HTR-8/SVneo (cell line): ENCODE measurements at places on chromosomes 7 and 10.
A peak's percentile ranks its signal among the peaks of the same experiment; 100 is the strongest.

- no peak for DNase-seq
Observed at GRCh38 chr10:110967645-110968044, 48.2 kb downstream of the SHOC2 start.

GRCh38 chr10:115947104-115947503 is 325.9 kb downstream of the GFRA1 start:
- no peak for DNase-seq

- DNase-seq = peak; percentile 60
Observed at GRCh38 chr10:63157845-63158624, 24.9 kb downstream of the NRBF2 start.

DNA sequence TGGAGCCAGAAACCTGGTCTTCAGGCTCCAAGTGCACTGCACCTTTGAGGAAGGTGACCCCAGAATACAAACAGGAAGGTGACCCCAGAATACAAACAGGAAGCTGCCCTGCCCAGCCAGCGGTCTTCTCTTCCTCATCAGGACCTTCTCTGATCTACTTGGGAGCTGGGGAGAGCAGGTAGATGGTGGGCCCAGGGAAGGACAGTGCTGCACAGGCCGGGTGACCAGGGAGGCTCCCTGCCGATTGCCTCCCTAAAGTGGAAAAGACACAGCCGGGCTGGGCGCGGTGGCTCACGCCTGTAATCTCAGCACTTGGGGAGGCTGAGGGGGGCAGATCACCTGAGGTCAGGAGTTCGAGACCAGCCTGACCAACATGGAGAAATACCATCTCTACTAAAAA is 151.8 kb upstream of the CHST15 start:
- no peak for DNase-seq

- DNase-seq = no peak
Observed at GRCh38 chr10:112535531-112535951, 88.5 kb downstream of the VTI1A start.

- no peak for DNase-seq
Observed at GRCh38 chr7:93476491-93477344, 97.8 kb downstream of the CALCR start.

DNA sequence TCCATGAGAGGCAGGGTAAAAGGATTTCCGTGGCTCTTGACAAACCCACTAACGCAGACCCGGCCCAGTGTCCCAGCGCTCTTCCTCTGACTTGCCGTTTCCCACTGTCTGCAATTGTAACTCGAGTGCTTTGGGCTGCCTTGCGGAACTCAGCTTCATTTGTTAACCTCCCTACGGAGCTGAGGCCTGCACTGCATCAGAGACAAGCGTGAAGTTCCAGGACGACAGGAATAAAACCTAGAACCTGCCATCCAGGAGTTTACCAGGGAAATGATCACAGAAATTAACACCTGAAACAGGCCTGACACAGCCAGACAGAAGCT is 76.2 kb downstream of the SFMBT2 start:
- no peak for DNase-seq

DNA sequence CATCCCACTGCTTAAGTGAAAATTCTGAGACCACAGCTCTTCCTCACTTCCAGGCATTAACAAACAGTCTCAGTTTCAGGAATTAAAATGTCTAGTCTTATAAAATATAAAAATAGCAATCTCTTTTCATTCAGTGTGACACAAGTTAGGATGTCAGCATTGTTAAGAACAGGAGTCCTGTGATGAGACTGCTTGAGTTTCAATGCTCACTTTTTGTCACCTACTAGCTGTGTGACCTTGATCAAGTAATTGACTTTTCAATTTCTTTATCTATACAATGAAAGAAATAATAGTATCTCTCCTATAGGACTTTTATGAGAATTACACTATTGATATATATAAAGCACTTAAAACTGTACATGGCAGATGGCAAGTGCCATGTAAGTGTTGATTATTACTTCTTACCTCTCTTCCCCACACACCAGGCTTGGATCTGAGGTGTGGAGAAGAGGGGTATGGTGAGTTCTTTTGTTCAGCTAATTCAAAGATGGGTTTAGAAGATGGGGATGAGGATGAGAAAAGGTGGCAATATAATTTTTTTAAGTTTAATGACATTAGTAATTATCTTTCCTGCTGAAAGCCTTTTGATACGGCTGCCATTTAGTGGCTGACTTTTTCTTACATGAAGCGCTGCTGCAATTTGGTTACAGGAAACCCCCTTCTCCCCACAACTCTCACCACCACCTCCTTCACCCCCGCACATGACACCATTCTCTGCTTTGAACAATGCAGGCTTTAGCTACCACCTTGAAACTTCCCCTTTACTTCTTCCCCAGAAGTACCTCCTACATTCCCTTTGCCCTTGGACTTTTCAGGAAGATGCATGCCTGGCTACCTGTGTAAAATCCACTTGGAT is 20.8 kb upstream of the HYAL4 start:
- DNase-seq = no peak

DNA sequence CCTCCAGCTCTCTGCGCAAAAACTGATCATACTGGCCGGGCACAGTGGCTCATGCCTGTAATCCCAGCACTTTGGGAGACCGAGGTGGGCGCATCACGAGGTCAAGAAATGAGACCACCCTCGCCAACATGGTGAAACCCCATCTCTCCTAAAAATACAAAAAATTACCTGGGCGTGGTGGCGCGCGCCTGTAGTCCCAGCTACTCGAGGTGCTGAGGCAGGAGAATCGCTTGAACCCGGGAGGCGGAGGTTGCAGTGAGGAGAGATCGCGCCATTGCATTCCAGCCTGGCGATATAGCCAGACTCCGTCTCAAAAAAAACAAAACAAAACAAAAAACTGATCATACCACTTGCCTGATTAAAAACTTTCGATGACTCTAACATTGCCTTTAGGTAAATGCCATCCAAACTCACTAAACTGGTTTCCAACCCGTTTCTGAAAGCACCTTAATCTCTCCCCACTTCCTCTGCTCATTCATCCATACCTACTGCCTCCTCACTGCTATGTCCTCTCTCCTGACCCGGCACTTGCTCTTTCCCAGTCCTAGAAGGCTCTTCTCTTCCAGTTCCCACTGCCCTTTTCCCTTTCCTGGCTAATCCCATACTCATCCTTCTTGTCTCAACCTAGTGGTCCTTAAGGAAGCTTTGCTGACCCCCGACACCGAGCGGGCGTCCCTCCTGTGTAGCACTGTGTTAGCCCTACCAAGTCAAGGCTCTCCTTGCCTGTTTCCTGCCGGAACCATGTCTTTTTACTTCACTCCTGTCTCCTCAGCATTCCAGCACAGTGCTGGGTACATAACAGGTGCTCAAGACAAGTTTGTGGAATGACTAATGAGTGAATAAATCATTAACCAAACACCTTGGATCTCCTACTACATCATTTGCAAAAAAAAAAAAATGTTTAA is 686 bp upstream of the MIOS start:
- no peak for DNase-seq

DNA sequence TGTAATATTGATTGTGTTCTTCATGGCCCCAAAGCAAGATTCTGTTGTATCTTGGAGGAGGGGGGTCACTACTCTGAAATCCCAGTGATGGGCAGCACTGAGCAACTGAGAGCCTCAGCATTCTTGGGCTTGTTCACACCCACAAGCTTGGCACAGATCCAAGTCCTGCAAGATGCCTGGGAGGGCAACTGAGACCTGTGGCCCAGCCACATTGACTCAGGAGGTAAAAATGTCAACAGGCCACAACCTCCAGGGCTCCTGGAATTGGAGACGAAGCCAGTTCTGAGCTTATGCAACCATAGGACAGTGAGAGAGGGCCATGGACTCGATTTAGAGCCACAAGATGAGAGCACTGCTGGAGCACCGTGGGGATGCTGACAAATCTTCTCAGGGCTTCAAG is 3.1 kb upstream of the DOCK1 start:
- DNase-seq = peak; percentile 64

DNA sequence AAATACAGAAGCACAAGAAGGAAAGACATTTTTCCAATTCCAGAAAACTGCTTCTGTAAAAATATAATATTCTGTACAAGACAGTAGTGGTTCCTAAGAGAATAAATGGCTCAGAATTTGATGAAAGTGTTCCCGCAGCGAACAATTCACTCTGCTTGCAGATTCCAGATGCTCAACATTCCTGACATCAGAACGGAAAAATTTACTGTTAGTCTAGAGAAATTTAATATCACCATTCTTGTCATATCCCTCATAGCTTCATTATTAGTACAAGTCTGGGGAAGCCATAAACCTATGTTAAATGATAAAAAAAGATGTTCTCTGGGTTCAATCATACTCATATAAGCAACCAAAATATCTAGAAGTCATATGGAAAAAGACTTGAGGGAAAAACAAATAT is 83.6 kb downstream of the MPP7 start:
- peak; percentile 33 for DNase-seq

- no peak for DNase-seq
Observed at GRCh38 chr10:11760861-11761260, 18.7 kb downstream of the ECHDC3 start.

GRCh38 chr7:95933618-95934017 is 161.3 kb downstream of the DYNC1I1 start:
- DNase-seq = no peak

DNA sequence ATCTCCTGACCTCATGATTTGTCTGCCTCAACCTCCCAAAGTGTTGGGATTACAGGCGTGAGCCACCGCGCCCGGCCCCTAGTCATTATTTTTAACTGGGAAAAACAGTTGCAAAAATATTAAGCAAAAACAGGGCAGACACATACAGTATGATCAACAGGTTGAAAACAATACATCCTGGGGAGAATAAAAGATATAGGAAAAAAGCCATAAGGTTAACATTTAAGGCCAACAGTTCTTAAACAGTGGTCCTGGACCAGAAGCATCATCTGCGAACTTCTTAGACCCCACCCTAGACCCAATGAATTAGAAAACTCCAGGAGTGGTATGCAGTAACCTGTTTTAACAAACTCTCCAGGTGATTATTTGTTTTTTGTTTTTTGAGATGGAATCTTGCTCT is 6.5 kb downstream of the UBE2H start:
- no peak for DNase-seq

- DNase-seq = peak; percentile 81
Observed at GRCh38 chr10:79487296-79488194, 24.8 kb upstream of the EIF5AL1 start.

DNA sequence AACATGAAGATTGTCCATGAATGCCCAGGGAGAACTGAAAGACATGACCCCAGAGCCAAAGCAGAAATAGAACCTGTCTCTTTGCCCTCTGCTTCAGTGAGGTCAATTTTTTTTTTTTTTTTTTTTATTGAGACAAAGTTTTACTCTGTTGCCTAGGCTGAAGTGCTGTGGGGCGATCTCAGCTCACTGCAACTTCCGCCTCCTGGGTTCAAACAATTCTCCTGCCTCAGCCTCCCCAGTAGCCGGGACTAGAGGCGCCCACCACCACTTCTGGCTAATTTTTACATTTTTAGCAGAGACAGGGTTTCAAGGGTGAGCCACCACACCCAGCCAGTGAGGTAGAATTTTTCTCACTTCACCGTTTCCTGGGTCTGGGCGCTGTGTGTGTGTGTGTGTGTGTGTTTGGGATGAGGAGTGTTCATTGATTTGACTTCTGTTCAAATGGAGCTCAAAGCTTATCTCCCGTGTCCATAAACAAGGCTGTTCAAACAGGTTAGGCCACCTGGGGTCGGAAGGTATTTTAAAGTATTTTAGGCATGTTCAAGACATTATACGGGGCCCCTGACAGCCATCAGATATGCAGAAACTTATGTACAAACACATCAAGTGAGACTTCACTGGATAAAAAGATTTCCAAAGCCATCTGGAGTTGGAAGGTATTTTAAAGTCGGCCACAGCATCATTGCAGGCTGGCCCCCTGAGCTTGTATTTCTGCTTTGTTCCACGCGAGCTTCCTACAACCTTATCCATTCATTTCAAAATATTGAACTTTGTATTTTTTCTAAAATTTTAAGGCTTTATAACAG is 93.8 kb downstream of the MAP3K8 start:
- DNase-seq = no peak

GRCh38 chr7:148693651-148694050 is 5.1 kb upstream of the CUL1 start:
- no peak for DNase-seq

DNA sequence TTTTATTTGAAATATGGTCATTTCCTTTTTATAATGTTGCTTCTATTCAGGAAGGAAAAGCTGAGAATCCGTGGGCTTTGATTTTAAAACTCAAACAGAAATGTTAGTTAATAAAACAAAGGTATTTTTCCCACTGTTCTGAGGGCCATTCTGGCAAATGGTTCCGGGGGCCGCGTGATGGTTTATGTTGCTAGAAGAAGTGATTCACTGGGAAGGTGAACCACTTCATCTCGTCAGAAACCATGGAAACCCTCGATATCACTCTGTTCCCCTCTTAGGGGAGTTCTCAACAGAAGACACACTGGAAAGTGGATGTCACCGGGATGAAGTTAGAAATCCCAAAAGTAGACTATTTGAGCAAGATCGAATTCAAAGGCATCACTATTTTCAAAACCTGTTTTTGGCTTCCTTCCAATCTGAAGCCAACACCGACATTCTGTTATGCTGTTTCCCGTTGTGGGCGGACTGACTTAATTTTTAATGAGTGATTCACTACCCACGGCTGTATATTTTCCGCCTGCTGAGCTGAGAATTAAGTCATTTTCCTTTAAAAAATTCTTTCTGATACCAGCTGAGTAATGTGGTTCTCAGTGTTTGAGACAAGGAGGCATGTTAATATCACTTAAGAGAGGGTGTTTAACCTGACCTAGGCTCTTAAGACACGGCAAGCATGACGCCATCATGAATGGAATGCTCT is 84.1 kb downstream of the PTPRE start:
- peak; percentile 52 for DNase-seq

GRCh38 chr10:93072713-93073538 is 767 bp upstream of the CYP26A1 start:
- no peak for DNase-seq

- no peak for DNase-seq
Observed at GRCh38 chr10:86801995-86802394, 45.6 kb downstream of the BMPR1A start.

- DNase-seq = no peak
Observed at GRCh38 chr10:101397140-101397539, 43.2 kb downstream of the BTRC start.

- DNase-seq = peak; percentile 25
Observed at GRCh38 chr10:73117976-73118743, 7.9 kb downstream of the NUDT13 start.

DNA sequence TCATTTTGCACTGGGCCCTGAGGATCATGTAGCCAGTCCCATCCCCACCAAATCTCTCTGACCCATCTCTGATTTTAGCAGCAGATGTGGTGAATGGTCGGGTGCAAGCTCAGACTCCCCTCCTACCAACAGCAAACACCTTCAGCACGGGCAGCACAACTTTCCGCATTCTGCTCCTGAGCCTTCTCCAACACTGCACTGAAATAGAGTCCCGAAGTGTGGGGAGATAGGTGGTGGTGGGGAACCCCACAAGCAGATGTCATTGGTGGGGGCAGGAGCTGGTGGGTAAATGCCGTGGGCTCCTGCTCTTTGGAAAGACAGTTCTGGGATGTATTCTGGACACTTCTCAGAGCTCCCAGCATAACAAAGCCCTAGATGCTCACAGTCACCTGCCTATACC is 9.6 kb upstream of the CTBP2 start:
- no peak for DNase-seq

GRCh38 chr7:41881331-41882130 is 178.6 kb upstream of the INHBA start:
- no peak for DNase-seq
